GM12891 (cell line): ENCODE measurements at places on chromosomes 1 and 21.

GRCh38 chr1:55196433-55197035 is 18.6 kb downstream of the USP24 start:
- no peak for DNase-seq

- DNase-seq: no peak
Measured at GRCh38 chr1:30287976-30288375, 435.4 kb downstream of the MATN1 start.

DNA sequence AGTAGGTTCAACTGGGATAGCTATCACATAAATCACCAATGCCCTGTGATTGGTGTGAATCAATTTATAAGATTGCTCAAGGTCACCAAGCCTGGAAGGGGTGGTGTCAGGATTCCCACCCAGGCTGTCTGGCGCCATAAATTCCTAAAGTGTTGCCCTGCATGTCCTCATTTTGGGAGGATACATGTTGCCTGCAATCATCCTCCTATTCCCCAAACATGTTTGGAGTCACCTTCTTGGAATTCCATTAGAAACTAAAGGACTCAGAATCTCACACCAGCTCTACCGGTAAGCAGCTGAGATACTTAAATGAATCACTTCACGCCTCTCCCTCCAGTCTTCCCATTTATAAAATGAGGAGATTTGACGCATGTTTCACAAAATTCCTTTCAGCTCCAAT is 54.1 kb upstream of the SLC45A1 start:
- no peak for DNase-seq

GRCh38 chr1:110559157-110559556 is 40.2 kb upstream of the KCNA10 start:
- no peak for DNase-seq

- DNase-seq: no peak
Measured at GRCh38 chr1:55331351-55331750, 116.2 kb upstream of the USP24 start.
